Mesenchymal stem cell (in vitro differentiated cells and primary cell): ENCODE measurements at places on chromosomes 3 and 15.

DNA sequence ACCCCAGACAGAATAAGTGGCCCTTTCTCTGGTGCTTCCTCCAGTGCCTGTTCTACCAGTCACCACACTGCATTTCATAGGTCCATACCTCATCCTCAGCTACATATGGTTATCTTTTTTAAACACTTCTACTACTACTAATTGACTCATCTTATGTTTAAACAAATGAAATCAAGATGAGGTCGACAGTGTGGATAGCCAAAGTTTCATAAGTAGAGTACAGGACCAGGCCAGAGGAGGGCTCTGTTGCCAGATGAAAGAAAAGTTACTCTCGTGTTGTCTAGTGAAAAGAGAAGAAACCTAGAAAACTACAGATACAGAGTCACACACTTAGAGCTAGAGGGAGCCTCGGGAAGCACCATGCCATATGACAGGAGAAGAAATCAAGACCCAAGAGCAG lies 296.1 kb downstream of the VPS13C start:
- H3K36me3 ChIP-seq: no peaks in the 10 kb centered on the region
- DNase-seq: no peak
- H3K4me1 ChIP-seq: no peaks in the 10 kb centered on the region

GRCh38 chr3:155648013-155648591 lies 96.8 kb downstream of the PLCH1 start:
- H3K27ac ChIP-seq: no peak overlapping the region
- no peak overlapping the region for H3K4me3 ChIP-seq
- H3K36me3 ChIP-seq: no peaks in the 10 kb centered on the region
- H3K27me3 ChIP-seq: no peaks in the 10 kb centered on the region
- H3K4me1 ChIP-seq: no peaks in the 10 kb centered on the region
- no peak for DNase-seq

DNA sequence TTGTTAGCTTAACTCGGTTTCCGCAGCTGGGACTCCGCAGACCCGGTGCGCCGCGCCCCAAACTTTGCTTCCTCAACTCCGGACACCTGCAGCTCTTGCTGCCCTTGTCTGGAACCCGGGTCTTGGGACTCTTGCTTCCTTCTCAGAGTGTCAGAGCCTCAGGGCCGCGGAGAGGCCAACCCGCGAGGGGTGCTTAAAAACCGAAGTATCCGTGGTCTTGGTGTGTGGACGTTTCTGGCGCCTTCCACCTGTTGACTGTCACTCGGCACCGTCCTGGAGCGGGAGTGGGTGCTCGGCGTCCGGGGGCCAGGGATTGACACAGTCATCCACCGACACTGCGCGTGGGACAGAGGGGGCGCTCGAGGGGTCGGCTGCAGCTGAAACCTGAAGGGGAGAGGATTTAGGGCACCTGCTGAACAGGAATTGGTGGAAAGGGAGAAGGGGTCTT lies 386 bp downstream of the SQOR start:
- H3K27ac ChIP-seq: peak overlapping the region; percentile 57
- H3K4me3 ChIP-seq: peak overlapping the region; percentile 97
- no peaks in the 10 kb centered on the region for H3K27me3 ChIP-seq
- H3K36me3 ChIP-seq: peaks cover 2% of the 10 kb centered on the region
- peak; percentile 62 for DNase-seq

- no peak overlapping the region for H3K27ac ChIP-seq
- no peak overlapping the region for H3K4me3 ChIP-seq
- no peak for DNase-seq
- H3K4me1 ChIP-seq: no peaks in the 10 kb centered on the region
- no peaks in the 10 kb centered on the region for H3K36me3 ChIP-seq
Observed at GRCh38 chr3:150050510-150050909, 79.8 kb upstream of the PFN2 start.
